ENCODE measurements at places on chromosomes 6 and 20.

DNA sequence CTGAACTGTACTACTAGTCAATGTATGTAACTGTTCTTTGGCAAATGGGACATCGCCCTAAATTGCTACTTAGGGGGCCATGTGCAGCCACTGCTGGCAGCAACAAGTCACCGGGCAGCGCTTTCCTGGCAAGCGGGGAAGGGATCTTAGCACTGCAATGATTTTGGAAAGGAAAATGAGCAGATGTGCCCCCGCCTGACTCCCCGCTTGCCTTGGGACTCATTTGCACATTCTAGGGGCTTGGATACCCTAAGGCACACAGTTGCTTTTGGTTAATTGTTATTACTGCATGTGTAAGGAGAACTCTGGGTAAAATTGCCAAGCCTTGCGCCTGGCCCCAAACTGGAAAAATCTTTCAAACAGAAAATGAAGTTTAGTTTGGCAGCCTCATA lies 32.2 kb downstream of the CD83 start:
- DNase-seq, result no peak

DNA sequence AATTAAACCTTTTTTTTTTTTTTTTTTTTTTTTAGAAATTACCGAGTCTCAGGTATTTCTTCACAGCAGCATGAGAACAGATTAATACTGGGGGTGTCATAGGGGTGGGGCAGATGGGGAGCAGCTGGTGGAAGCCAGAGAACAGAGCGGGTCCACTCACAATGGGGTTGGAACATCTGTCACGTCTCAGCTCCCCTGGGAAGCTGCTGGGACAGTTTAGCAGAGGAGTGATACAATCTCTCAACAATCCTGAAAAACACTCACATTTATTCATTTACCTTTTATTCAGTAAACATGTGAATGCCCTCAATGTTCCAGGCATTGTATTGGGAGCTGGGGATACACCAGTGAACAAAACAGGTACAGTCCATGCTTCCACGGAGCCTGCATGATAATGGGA lies 162.2 kb downstream of the SMOC2 start:
- DNase-seq, result no peak

- no peak for DNase-seq
Measured at GRCh38 chr6:160188773-160189172, 67.2 kb downstream of the SLC22A1 start.

DNA sequence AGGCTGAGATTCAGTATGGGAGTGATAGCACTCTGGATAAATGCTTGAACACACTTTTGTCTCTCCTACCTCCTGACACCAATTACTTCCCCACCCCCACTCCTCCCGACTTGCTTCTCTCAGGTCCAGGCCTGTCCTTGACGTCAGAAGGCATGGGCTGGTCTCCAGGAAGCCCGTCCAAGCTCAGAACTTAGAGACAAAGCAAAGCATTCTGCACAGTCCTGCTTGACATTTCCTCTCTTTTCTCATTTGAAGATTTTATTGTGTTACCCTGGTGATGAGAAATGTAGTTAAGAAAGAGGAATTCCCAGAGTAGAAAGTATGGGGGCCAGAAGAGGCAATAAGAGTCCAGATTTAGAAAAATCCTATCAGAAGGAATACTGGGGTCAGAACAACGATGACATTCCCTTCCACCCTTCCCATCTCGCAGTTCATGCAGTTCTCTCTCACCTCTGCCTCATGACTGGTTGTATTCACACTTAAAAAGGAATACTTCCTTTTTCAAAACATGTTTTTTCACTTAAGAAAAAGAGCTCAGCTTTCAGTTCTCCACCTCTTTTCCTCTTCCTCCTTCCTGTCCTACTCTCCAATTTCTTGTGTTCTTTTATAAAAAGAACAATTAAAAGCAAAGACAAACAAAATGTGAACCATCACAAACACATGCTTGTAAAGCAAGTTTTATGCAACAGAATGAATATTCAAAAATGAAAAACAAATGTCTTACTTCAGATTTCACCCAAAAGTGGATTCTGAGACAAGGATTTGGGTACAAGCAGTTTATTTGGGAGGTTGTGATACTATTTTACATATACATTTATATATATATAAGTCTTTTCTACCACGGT lies 18.5 kb upstream of the FAM184A start:
- no peak for DNase-seq

DNA sequence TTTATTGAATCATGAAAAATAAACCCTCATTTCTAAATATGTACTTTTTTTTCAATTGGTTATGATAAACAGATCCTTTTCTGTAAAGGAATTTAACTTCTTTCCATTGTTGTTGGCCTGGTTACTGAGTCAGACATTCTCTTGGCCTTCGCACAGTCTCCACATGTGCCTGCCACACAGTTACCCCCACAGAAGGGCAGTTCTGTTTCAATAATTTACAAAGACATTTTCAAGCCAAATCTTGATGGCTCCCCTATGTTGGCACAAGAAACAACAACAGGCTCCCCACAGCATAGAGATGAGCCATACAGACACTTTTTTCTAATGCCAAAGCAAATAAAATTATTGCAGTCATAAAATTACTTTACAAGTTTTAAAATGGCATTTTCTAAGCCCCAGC lies 55.6 kb upstream of the BEND6 start:
- DNase-seq, result no peak

DNA sequence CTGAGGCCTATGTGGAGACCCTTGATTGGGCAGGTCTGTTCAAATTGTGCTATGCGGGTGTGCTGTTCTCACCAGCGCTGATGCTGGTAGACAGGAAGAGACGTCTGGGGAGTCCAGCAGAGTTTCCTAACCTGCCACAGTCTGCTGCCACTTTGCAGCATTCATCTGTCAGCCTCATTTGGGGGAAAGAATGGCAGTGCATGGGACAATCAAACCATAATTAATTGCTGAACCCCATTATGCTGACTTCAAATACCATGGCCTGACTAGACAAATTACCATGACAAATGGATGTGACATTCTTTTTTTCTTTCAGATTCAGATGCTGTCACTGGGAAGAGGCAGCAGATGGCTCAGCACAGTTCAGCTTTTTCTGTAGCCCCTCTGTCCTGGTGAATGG lies 171.4 kb upstream of the SYNDIG1 start:
- no peak for DNase-seq

DNA sequence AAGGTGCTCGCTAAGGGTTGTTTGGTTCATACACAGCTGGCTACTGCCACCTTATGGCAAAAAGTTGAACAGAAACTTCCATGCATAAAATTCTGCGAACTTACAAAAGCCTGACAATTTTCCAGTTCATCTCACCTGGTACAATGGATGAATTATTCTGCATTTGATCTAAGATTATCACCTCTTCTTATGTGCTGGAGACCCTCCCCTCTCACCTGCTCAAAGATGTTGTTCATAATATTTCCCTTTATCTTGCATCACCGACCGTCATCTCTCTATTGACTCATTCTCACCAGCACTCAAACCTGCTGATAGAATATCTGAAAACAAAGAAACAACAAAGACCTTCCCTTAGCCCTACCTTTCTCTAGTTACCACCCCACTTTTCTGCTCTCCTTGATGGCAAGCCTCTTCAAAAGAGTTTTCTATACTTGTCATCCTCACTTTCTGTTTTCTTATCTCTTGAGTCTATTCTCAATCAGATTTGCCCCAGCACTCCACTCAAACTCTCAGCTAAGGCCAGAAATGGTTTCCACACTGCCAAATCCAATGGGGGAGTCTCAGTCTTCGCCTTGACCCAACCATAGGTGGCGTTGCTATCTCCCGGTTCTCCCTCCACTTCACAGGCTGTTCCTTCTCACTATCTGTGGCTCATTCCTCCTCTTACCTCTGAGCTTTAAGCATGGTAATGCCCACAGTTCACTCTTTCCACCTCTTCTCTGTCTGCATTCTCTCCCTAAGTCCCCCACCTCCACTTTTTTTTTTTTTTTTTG lies 25.8 kb downstream of the SNRNP48 start:
- peak; percentile 52 for DNase-seq

DNA sequence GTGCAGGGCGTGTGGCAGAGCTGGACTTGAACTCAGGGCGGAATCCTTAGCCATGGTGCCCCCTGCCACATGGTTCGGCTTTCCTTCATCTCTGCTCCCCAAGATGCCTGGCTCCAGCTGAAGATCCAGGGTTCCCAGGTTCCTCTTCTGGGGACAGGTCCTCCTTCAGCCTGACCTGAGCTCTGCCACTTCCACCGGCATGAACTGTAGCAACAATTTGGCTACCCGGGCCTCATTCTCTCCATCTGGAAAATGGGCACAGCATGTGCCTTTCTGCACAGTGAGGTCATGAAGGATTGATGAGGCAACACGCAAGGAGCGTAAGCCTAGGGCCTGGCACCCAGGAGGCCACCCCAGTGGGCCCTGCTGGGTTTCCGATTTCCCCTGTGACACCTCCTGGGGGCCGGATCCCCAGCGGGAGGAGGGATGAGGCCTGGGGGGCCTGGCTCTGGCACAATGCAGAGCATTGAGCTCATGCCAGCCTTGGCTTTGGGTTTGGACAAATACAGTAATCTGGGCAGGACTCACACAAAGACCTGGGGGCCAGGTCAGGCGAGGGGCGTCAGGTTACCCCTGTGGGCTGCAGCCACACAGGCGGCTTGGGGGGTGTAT lies 74.0 kb downstream of the CEBPB start:
- no peak for DNase-seq
